Activated CD8-positive, alpha-beta memory T cell treated with anti-CD3 and anti-CD28 coated beads for 1 hour (primary cell): ENCODE measurements at places on chromosomes 7 and 10.

DNA sequence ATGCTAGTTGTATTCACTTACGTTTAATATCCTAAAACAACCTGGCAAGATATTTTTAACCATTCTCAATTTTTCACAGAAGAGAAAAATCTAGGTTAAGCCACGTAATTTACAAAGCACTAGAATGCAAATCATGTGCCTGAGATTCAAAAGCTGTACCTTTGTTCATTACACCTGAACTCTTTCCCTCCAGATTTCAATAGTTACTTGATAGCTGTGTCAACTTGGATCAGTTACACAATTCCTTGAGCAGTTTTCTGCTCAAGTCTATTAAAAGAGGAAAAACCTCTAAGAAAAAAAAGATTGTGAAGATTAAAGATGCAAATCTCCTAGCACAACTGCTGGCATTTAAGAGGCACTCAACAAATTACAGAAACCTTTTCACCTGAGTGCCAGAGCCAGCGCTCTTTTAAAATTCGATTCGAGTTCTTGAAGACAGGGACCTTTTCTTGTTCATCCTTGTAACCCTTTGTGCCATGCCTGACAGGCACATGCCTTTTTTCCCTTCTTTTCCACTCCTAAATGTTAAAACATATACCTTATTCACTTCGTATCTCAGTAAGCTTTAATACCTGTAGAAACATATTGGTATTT lies 886 bp downstream of the NSUN6 start:
- DNase-seq: no peak

- peak; percentile 8 for DNase-seq
Measured at GRCh38 chr7:135980665-135981180, 3.6 kb upstream of the MTPN start.

GRCh38 chr10:23203369-23204325 lies 11.5 kb downstream of the PTF1A start:
- DNase-seq: no peak

- DNase-seq: no peak
Measured at GRCh38 chr7:155763122-155763521, 49.1 kb downstream of the SHH start.

DNA sequence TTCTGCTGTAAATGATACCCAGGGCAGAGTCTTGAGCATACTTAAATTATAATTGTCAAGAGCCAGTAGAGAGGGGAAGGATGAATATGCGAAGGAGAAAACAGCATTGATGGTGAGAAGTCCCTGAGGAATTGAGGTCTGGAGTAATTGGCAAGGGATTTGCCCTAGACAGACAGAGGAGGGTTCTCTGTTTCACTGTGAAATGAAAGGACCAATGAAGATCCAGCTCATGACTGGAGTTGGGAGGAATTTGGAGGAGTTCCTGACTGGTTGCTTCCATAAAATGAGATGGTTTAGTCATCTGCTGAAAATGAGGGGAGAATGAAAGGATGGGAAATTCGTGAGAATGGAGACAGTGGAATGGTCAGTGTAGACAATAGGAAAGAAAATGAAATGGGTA lies 6.8 kb downstream of the PRPF18 start:
- no peak for DNase-seq

- no peak for DNase-seq
Measured at GRCh38 chr7:21023841-21024484, 237.3 kb upstream of the SP8 start.
